ENCODE measurements at places on chromosomes 6 and 20.

GRCh38 chr6:93088621-93089501 is 330.5 kb downstream of the EPHA7 start:
- DNase-seq: no peak
- H3K36me3 ChIP-seq: no peaks in the 10 kb centered on the region
- no peak overlapping the region for H3K27ac ChIP-seq

DNA sequence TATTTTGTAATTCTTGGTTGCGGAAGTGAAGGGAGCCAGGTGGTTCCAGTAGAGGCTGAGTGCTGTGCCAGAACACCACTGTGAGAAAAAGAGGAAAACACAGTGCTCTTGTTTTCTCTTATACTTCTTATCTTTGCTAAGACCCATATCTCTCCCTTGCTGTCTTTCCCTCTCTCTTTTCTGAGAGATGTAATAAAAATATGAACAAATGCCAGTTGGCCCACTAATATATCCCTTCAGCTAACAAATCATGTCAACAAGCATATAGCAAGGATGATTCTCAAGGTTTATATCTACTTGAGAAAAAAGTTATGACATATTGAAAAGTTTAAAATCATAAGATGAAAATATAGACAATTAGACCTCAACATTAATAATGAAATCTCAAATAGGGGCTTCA is 758.3 kb downstream of the HDGFL1 start:
- H3K4me1 ChIP-seq: no peaks in the 10 kb centered on the region
- no peaks in the 10 kb centered on the region for H3K36me3 ChIP-seq
- H3K4me3 ChIP-seq: no peak overlapping the region
- H3K27me3 ChIP-seq: no peaks in the 10 kb centered on the region

GRCh38 chr6:134744301-134744700 is 205.6 kb downstream of the ALDH8A1 start:
- H3K27me3 ChIP-seq: no peaks in the 10 kb centered on the region
- no peak overlapping the region for H3K27ac ChIP-seq
- DNase-seq: no peak
- no peak overlapping the region for H3K4me3 ChIP-seq

DNA sequence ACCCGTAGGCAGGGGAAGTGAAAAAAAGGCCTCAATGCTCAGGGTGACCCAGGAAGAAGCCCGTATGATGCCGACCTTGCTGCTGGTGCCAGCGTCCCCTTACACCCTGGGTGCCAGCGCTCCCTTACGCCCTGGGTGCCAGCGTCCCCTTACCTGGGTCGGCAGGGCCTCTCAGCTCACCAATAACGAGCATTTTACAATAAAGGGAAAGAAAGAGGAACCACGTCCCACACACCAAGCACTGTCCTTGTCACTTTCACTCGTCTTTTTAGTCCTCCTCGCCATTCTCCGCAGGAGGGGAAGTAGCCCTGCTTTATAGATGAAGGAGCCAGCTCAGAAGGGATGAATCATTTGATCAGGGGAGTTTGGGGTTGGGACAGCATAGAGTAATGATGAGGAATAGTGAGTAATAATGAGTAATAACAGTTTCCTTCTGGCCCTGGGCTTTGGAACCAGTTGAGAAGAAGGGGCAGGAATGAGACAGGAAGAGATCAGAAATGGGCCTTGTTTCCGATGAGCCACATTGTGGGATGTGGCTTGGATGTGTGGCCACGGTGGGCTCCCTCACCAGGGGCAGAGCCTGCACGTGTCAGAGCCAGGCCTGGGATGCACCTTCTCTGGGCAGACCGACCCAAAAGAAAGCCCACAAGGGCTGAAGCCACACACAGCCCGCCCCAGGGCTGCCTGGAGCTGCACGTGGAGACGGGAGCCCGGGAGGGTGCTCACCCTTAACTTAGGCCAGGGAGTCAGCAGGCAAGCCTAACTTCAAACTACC is 75.7 kb downstream of the SYNJ2 start:
- H3K4me3 ChIP-seq: no peak overlapping the region
- no peaks in the 10 kb centered on the region for H3K27me3 ChIP-seq
- no peaks in the 10 kb centered on the region for H3K36me3 ChIP-seq

DNA sequence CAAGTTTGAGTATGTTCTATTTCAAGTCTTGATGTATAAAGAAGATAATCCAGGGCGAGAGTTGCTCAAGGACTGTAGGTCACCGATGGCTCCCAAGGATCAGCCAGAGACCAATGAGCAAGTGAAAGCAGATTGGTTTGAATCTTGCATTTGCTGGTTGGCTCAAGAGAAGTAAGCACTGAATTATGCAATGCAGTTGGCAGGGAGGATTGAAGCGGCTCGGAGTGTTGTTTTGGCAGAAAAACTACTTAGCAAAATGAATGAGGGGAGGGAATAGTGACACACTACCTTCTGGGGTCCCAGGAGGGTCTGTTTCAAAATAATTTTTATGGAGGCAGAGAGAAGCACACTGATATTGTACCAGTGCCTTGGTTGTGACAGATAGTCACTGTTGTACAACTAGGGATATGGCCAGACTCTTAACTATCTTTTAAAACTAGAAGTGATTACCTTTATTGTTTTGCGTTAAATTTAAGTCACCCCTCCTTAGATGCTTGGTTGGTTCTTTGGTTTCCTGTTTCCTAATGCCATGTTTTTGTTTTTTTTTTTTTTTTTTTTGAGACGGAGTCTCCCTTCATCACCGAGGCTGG is 15.7 kb downstream of the SASH1 start:
- no peak overlapping the region for H3K4me3 ChIP-seq
- no peak for DNase-seq
- H3K27me3 ChIP-seq: no peaks in the 10 kb centered on the region
- peaks cover 35% of the 10 kb centered on the region for H3K4me1 ChIP-seq

GRCh38 chr20:21020659-21021471 is 85.3 kb downstream of the LINC00237 start:
- no peak overlapping the region for H3K27ac ChIP-seq
- no peaks in the 10 kb centered on the region for H3K36me3 ChIP-seq
- H3K4me3 ChIP-seq: no peak overlapping the region
- peaks cover 28% of the 10 kb centered on the region for H3K27me3 ChIP-seq

GRCh38 chr6:89734526-89734925 is 85.1 kb downstream of the MDN1 start:
- no peak for DNase-seq
- H3K27me3 ChIP-seq: no peaks in the 10 kb centered on the region
- H3K4me3 ChIP-seq: no peak overlapping the region
- H3K4me1 ChIP-seq: no peaks in the 10 kb centered on the region
- H3K36me3 ChIP-seq: peaks cover 70% of the 10 kb centered on the region
- H3K27ac ChIP-seq: no peak overlapping the region

- no peak overlapping the region for H3K27ac ChIP-seq
- H3K27me3 ChIP-seq: no peaks in the 10 kb centered on the region
Measured at GRCh38 chr6:105536961-105537360, 134.1 kb upstream of the PREP start.

DNA sequence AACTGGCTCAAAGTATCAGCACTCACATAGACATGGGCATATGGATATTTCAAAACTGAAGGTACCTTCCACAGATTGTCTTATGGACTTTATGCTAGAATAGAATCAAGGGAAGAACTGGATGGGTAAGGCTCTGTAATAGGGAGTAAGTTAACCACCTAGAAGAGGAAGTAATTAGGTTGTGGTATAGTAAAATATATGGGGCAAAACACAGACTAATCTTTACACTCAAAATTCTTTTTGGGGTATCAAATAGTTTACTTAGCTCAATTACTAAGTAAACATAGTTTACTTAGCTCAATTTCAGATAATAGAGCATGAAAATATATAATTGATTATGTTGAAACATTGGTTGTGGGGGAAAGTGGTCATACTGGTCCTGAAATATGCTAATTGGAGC is 94.2 kb upstream of the ATXN1 start:
- H3K4me1 ChIP-seq: peaks cover 11% of the 10 kb centered on the region
- no peak overlapping the region for H3K4me3 ChIP-seq
- H3K27ac ChIP-seq: no peak overlapping the region
- H3K27me3 ChIP-seq: no peaks in the 10 kb centered on the region

GRCh38 chr6:51550243-51550642 is 537.2 kb downstream of the PKHD1 start:
- no peaks in the 10 kb centered on the region for H3K4me1 ChIP-seq
- H3K4me3 ChIP-seq: no peak overlapping the region
- no peak overlapping the region for H3K27ac ChIP-seq
- H3K36me3 ChIP-seq: no peaks in the 10 kb centered on the region
- no peak for DNase-seq

- H3K4me3 ChIP-seq: no peak overlapping the region
- H3K36me3 ChIP-seq: no peaks in the 10 kb centered on the region
- peaks cover 4% of the 10 kb centered on the region for H3K27me3 ChIP-seq
Measured at GRCh38 chr20:59481477-59482018, 122.8 kb upstream of the PHACTR3 start.

DNA sequence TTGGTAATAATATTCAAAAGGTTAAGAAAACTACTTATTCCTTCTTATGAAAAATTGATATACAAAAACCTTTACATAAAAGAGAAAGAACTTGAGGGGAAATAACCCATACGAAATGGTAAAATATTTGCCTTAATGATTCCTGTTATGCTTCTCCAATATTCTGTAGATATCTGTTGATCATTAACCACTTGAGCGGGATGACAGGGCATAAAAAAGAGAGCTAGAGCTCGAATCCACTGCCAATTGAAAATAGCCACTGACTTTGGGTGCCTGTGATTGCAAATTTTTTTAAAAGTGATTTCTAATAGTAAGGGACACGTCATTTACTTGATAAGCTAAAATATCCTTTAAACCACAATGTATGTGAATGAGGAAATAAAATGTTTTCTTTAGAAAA is 188.1 kb downstream of the MOXD1 start:
- H3K27me3 ChIP-seq: no peaks in the 10 kb centered on the region
- no peak for DNase-seq
- H3K27ac ChIP-seq: no peak overlapping the region
- H3K4me3 ChIP-seq: no peak overlapping the region

GRCh38 chr20:21286775-21287174 is 16.4 kb upstream of the XRN2 start:
- DNase-seq: no peak
- no peaks in the 10 kb centered on the region for H3K27me3 ChIP-seq
- no peak overlapping the region for H3K4me3 ChIP-seq
- H3K36me3 ChIP-seq: no peaks in the 10 kb centered on the region
- H3K27ac ChIP-seq: no peak overlapping the region

- DNase-seq: no peak
- H3K27ac ChIP-seq: no peak overlapping the region
- H3K4me3 ChIP-seq: no peak overlapping the region
Measured at GRCh38 chr6:121691126-121691551, 255.7 kb downstream of the GJA1 start.

- H3K4me3 ChIP-seq: no peak overlapping the region
- no peak for DNase-seq
- H3K4me1 ChIP-seq: no peaks in the 10 kb centered on the region
- no peaks in the 10 kb centered on the region for H3K27me3 ChIP-seq
- H3K27ac ChIP-seq: no peak overlapping the region
Measured at GRCh38 chr20:35117196-35117595, 24.6 kb upstream of the TRPC4AP start.

- no peak overlapping the region for H3K27ac ChIP-seq
- DNase-seq: no peak
- no peaks in the 10 kb centered on the region for H3K27me3 ChIP-seq
Measured at GRCh38 chr6:155795173-155795796, 339.6 kb upstream of the NOX3 start.

DNA sequence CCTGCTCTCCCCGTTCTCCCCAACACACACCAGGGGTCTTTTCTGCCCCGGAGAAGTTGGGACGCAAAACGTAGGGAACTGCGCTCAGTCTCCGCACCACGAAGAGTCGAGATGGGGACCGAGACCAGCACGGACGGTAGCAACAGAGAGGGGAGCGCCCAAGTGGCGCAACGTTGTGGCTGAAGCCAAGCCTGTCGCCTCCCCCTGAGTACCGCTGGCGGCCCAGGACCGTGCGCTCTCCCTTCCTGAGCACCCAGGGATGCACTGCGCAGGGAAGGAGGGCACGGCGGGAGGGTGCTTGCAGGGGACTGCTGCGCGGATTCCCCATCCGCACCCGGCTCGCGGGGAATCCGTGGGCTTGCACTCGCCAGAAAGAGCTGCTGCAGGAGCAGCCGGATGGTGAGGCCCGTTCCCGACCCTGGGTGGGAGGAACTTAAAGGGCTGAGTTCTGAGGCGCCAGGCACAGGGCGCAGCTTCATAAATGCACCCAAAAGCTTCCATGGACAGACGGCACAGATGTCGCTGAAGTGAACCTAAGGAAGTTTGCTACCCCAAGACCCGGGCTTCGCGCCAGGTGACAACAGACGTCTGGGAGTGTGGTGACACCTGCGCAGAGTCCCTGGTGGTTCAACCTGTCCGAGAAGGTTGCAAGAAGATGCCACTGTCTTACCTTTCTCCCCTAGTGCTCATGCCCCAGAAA is 178.7 kb downstream of the TBXT start:
- no peaks in the 10 kb centered on the region for H3K36me3 ChIP-seq
- H3K27me3 ChIP-seq: peaks cover 30% of the 10 kb centered on the region
- no peaks in the 10 kb centered on the region for H3K4me1 ChIP-seq
- H3K27ac ChIP-seq: no peak overlapping the region
- no peak overlapping the region for H3K4me3 ChIP-seq
- no peak for DNase-seq

- no peak for DNase-seq
- H3K4me3 ChIP-seq: no peak overlapping the region
- H3K4me1 ChIP-seq: no peaks in the 10 kb centered on the region
- H3K27ac ChIP-seq: no peak overlapping the region
- no peaks in the 10 kb centered on the region for H3K27me3 ChIP-seq
Measured at GRCh38 chr6:168240160-168240559, 79.4 kb downstream of the DACT2 start.

DNA sequence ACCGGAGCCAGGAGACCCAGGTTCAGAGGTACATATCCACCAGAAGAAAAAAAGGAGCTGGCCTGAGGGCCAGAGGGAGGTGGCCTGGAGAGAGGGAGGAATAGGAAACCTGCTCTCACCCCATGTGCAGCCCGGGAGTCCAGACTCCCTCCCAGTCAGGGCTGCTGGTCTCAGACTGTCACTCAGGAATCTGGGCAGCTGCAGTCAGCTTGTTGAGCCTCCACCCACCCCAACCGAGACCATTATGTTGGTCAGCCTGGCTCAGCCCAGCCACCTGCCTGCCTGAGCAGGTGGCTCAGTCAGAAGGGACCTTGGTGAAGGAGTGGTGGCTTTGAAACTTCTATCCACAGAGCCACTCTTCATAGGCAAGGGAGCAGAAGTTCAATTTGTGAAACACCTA is 53.3 kb upstream of the EPB41L1 start:
- peaks cover 76% of the 10 kb centered on the region for H3K4me1 ChIP-seq
- no peak overlapping the region for H3K4me3 ChIP-seq
- no peak for DNase-seq
- no peaks in the 10 kb centered on the region for H3K27me3 ChIP-seq

GRCh38 chr6:154683756-154684523 is 49.3 kb upstream of the SCAF8 start:
- no peaks in the 10 kb centered on the region for H3K36me3 ChIP-seq
- no peak overlapping the region for H3K4me3 ChIP-seq
- DNase-seq: no peak
- no peaks in the 10 kb centered on the region for H3K27me3 ChIP-seq
- no peak overlapping the region for H3K27ac ChIP-seq

DNA sequence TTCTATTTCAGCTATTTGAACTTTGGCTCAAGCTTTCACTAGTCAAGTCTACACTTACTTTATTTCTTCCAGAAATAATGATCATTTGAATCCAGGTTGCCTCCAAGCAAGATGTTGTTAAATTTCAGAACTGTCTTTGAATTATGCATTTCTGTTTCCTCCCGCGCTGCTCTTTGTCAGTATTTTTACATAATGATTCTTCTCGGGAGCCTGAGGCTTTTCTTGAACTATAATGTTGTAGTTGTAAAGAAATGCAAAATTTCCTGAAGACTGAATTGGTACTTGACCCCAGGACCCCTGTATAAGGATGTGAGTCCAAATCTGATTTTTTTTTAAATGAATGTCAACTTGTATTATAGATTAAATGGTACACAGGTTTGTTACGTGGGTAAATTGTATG is 80.4 kb downstream of the ARMC2 start:
- H3K4me3 ChIP-seq: no peak overlapping the region
- no peaks in the 10 kb centered on the region for H3K36me3 ChIP-seq
- H3K27me3 ChIP-seq: no peaks in the 10 kb centered on the region
- H3K4me1 ChIP-seq: no peaks in the 10 kb centered on the region
- no peak for DNase-seq

All from lower lobe of right lung (tissue), 2 donors.